ENCODE measurements at places on chromosomes 16 and 17. TPM values are rescaled to one million over a fixed set of nuclear protein-coding genes. Genes with fewer than 3 reads are reported as not detected.

DNA sequence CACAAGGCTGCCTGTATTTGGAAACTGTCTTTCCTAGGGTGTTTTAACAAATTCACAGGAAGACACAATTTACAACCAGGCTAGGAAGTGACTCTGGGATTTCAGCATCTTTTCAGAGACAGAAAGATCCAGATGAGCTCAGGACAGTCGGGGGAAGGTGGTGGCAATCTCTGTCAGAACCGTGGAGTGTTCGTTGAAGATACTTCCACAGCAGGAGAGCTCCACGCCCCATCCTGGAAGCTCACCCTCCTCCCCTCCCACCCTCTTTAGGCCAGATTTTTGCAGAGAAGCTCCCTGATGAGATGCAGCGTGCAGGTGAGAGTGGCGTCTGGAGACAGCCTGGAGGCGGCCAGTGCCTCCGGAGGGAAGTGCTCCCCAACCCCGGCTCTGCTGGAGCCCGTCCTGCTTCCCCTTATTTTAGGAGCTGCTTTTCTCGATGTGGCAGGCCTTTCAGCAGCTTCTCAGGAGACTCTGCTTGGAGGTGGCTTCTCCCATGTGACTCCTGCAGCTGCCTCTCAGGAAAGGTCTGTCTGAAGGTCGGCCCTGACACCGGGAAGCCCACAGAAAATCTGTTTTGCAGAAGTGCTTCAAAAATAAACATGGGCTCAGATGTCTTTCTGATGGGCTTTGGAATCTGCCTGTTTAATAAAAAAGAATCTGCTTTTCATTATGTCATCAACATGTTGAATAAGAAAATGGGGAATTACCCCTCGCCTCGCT, 186.4 kb upstream of the CHMP6 start:
- no peak for DNase-seq

DNA sequence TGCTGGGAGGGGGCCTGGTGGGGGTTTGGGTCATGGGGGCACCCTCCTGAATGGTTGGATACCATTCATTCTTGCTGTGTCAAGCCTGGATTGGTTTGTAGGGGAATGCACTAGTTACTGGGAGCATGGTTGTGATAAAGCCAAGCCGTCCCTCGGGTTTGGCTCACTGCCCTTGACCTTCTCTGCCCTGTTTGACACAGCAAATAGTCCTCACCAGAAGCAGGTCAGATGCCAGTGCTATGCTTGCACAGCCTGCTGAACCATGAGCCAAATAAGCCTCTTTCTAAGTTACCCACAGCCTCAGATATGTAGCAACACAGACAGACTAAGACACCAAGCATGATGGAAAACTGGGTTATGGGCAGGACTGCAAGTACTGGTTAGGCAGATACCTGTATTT, 14.6 kb downstream of the ZNF778 start:
- DNase-seq: no peak

- no peak for DNase-seq
These were observed 19.9 kb upstream of the ATP2C2 start for GRCh38 chr16:84348386-84348888.

The KRTAP4-5 gene
- not detected for total RNA-seq

The VAT1L gene
- total RNA-seq: not detected

GRCh38 chr17:21294321-21295035, 10.0 kb downstream of the MAP2K3 start:
- DNase-seq: no peak

GRCh38 chr16:57807252-57807967, 5.1 kb upstream of the KIFC3 start:
- DNase-seq: no peak

DNA sequence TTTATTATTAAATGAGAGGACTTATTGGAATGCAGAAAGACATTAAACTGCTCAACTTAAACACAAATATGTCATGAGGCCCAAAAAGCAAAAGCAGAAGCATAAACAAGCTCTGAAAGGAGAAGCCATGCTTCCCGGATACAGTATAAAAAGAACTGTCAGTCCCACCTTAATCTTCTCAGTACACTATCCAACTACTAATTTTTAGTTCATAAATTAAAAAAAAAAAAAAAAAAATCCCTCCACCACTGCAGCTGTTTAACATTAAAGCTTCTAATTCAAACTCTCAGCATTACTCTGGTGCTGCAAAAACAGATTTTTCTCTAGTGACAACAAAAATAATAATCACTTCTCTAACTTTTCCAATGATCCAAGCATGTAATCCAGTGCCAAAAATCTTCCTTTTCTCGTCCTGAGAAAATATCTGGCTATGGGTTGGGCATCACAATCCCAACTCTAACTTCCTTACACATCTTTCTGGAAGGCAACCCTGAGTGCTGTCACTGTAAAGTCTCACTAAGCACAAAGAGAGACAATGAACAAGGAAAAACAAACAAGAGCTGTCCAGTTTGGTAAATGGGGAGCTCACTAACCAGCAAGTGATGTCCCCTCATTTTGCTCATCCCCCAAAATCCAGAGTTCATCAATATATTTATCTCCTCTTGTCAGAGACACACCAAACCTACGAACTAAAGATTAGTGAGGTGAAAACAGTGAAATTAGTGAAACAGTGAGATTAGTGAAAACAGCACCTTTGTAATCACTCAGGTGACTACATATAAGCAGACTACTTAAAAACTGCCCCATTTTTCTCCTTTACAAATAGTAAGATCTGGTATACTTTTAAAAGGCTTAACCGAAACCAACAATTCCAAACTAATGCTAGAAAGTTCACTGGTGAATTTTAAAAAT, 5.5 kb downstream of the USP32 start:
- no peak for DNase-seq

DNA sequence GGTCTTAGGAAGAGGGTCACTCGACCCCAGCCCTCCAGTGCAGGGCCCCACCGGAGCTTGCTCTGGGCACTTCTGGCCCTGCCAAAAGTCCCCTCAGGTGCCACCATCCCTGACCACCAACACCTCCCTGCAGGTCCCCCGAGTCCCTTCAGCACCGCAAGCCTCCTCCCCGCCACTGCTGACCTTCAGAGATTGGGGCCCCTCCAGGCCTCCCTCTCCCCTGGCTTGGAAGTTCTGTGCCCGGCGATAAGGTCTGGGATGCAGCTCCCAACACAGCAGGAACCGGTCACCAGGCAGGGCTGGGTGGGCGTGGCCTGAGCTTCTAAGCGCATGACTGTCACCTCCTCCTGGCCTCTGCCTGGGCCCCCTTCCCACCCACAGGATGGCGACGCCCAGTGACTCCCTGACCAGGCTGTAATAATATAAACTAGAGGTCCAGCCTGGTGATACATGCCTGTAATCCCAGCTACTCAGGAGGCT, 11.2 kb downstream of the PIEZO1 start:
- DNase-seq: no peak

DNA sequence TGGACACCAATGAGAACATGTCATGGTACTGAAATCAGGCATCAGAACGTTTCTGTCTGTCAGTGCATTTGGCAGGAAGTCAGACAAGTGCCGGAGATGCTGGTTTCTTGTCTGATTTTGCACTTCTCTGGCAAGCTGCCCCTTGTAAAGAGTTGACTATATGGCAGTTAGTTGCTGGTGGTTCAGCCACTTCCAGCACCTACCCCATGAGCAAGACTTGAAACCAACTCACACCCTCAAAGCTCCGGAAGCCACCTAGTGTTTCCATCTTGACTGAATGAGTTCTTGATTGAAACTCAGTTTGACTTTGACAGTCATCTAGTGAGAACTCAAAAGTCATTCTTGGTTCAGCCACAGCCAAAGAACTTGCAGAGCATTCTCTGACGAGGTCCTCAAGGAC, 225.1 kb downstream of the SPECC1 start:
- DNase-seq: no peak

DNA sequence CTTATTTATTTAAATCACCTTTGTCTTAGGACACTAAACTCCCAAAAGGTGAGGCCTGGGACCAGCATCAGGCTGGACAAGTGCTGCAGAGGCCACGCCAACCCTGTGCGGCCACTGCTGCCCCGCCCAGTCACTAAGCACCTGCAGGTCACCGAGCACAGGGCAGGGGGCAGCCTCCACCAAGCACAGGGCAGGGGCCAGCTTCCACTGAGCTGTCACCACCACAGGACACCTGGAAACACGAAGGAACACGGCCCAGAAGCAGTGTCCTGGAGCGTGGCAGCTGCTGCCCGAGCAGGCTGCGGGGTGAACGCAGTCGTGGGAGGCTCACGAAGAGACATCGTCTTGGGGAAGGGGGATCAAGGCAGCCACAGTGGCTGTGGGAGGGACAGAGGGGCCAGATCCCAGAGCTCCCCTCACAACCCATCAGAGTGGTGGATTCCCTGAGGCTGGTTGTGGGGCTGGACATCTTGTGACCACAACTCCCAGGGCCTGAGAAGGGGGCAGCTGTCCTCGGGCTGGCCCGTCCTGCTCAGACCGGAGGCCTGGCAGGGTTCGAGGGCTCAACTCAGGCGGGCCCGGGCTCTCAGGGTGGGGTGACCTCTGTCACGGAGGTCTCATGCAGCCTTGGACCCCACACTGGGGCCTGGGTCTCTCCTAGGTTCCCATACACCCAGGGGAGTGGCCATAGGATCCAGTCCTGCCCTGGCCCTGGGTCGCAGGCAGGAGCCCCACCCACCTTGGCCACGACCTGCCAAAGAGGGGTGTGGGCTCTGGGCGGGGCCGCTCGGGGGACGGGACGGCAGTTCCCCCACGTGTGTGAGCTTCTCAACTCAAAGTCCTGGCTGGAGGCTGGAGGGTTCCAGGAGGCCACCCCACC, 18.7 kb downstream of the RAB40B start:
- DNase-seq: no peak

The SLC5A10 gene
- total RNA-seq: 0.81 TPM

DNA sequence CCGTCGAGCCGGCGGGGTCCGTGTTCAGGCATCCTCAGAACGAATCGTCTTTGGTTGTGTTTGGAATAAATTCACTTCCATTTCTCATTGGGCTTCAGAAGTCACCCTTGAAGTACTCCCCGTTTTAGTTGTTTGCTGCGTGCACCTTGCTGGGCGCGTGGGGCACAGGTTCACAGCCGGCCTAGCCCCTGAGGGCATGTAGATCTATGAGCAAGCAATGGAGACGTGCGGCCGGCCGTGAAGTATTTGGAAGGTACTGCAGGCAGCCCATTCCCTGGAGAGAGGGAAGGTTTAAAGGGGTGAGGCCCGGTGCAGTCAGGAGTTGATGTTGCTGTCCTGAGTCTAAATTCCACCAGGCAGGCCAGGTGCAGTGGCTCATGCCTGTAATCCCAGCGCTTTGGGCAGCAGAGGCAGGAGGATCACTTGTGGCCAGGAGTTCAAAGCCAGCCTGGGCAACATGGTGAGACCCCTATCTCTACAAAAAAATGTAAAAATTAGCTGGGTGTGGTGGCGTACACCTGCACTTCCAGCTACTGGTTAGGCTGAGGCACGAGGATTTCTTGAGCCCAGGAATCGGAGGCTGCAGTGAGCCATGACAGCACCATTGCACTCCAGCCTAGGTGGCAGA, 714 bp downstream of the ACSF3 start:
- DNase-seq: no peak

The MRPL58 gene
- total RNA-seq: 16.7 TPM

The DNAH9 gene
- total RNA-seq: under 0.01 TPM

- no peak for DNase-seq
These were observed 605.8 kb upstream of the GOT2 start for GRCh38 chr16:59339871-59340270.

GRCh38 chr17:7955414-7956227, 23.6 kb downstream of the CNTROB start:
- DNase-seq: no peak

- DNase-seq: no peak
These were observed 1.5 kb downstream of the SLC38A8 start for GRCh38 chr16:84040823-84041820.

DNA sequence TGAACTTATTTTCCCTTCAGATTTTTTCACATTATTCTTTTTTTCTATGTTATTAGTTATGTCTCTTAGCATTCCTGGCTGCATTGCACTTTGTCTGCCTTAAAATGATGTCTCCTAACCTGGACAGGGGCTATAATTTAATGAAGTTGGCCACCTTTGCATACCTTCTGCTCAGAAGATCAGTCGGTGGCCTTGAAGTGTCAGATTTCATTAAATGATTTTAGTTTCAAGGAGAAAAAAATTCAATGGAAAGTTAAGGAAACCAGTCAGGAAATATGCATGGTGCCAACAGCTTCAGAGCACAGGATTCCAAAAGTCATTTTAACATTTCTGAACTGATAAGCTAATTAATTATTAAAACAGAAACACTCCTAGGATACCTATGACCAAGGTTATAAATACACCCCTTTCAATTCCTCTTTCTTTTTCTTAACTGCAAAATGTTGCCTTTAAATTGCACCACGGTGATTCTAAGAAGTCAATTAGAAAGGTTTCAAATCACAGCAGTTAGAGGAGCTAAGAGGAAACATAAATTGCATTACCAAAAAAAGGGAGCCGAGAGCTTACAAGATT, 533.4 kb downstream of the KCNJ2 start:
- no peak for DNase-seq

The HBA2 gene
- 169 TPM for total RNA-seq

- no peak for DNase-seq
These were observed 241.8 kb upstream of the CIBAR2 start for GRCh38 chr16:85353839-85354685.

GRCh38 chr17:34598161-34598776, 18.9 kb downstream of the TMEM132E start:
- no peak for DNase-seq

DNA sequence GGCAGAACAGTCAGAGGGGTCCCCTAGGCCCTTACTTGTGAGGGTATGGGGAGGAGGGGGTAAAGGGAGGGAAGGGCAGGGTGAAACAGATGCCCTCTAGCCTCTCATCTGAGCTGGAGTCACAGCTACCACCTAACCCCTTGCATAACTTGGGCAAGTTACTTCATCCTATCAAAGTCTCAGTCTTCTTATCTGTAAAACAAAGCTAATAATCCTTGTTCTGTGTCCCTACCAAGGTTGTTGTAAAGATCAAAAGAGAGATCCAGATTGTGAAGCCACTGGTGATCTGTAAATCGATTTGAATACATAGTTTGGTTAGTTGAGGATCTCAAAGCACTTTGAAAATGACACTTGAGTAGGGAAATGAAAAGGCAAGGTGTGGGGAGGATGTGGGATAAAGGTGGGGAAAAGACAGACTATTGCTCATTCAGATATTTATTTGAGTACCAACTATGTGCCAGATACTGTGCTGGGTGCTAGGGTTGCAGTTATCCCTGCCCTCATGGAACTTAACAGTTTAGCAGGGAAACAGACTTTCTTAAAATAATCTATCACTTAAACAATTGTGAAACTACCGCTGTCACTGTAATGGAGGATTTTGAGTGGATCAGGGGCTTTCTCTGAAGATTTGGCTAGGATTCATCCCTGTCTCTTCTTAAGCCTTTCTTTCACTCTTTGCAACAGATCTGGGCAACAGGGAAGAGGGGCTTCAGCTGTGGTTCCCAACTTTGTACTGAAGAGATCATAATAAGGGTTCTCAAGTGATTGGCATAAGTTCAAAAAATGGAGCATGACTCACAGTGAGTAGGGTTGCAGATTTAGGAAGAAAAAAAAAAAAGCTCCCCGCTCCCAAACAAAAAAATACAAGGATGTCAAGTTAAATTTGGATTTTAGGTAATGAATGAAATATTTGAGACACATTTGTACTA, 3.0 kb downstream of the HEATR9 start:
- no peak for DNase-seq
